ENCODE measurements at places on chromosomes 5 and 9. TPM values are rescaled to one million over a fixed set of nuclear protein-coding genes. Genes with fewer than 3 reads are reported as not detected.

GALT gene
- 42.5 TPM for total RNA-seq

NOXA1 gene
- total RNA-seq = 3.7 TPM

ZNF658 gene
- total RNA-seq = 3.6 TPM

FREM1 gene
- not detected for total RNA-seq

BASP1 gene
- total RNA-seq = 217 TPM

SOX30 gene
- not detected for total RNA-seq

SLIT3 gene
- total RNA-seq = 26.4 TPM
